ENCODE measurements at places on chromosomes 6 and 20. TPM values are rescaled to one million over a fixed set of nuclear protein-coding genes. Genes with fewer than 3 reads are reported as not detected.

DNA sequence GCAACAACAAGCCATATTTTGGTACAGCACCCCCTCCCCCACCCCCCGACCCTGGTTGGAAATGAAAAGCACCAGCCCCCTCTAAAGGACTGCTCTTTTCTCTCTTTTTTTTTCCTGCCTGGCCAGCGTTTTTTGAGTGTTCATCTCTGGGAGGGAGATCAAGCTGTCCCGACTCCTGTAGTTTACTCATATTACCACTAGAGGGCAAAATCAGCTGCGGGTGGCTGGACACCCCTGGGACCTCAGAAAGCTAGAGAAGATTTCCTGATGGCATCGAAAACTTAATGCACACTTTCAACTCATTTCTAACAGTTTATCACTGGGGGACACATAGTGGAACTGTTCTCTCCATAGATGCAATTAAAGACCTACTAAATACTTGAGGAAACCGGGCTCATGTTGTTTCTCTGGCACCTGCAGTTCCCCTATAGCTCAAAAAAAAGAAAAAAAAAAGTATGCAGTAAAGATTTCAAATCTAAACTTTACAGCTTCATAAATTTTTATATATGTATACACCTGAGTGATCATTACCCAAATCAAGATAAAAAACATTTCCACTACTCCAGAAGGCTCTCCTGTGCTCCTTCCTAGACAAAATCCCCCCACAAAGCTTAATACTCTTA lies 24.4 kb downstream of the CNBD2 start:
- DNase-seq = peak; percentile 72

- no peak for DNase-seq
These were observed 2.0 kb downstream of the NELFE start for GRCh38 chr6:31956796-31957195.

GRCh38 chr20:58480551-58481336 lies 34.5 kb downstream of the APCDD1L start:
- DNase-seq = no peak

- no peak for DNase-seq
These were observed 73.7 kb upstream of the EXOC2 start for GRCh38 chr6:766625-767024.

DNA sequence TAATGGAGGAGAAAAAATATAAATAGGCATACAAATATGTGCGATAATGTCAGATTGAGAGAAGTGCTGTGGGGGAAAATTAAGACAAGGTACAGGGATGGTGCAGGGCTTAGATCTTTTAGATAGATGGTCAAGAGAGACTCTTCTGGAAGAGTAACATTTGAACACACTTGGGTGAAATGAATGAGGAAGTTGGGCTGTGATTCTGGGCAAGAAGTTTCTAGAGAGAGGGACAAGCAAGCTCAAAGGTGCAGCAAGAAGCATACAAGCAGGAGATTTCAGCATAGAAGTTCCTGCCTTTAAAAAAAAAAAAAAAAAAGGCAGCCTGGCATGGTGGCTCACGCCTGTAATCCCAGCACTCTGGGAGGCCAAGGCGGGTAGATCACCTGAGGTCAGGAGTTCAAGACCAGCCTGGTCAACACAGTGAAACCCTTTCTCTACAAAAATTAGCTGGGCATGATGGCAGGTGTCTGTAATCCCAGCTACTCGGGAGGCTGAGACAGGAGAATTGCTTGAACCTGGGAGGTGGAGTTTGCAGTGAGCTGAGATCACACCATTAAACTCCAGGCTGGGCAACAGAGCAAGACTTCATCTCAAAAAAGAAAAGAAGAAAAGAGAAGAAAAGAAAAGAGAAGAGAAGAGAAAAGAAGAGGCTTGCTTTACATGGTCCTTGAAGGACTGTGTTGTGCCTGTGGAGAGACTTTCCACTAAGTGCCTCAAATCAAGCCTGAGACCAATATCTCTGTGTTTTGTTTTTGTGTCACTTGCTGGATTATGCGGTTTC lies 9.7 kb upstream of the CD83 start:
- DNase-seq = no peak

Gene STK35
- 16.9 TPM for total RNA-seq

GRCh38 chr6:147057188-147057587 lies 147.0 kb upstream of the STXBP5 start:
- DNase-seq = no peak

Gene BHLHE23
- total RNA-seq = not detected

GRCh38 chr6:116015561-116015960 lies 45.1 kb downstream of the FRK start:
- no peak for DNase-seq

- DNase-seq = no peak
These were observed 30.6 kb downstream of the HIVEP2 start for GRCh38 chr6:142914369-142914768.

Gene PGC
- not detected for total RNA-seq

Gene RIPOR2
- total RNA-seq = 0.53 TPM

- no peak for DNase-seq
These were observed 107.0 kb downstream of the JARID2 start for GRCh38 chr6:15352845-15353244.

DNA sequence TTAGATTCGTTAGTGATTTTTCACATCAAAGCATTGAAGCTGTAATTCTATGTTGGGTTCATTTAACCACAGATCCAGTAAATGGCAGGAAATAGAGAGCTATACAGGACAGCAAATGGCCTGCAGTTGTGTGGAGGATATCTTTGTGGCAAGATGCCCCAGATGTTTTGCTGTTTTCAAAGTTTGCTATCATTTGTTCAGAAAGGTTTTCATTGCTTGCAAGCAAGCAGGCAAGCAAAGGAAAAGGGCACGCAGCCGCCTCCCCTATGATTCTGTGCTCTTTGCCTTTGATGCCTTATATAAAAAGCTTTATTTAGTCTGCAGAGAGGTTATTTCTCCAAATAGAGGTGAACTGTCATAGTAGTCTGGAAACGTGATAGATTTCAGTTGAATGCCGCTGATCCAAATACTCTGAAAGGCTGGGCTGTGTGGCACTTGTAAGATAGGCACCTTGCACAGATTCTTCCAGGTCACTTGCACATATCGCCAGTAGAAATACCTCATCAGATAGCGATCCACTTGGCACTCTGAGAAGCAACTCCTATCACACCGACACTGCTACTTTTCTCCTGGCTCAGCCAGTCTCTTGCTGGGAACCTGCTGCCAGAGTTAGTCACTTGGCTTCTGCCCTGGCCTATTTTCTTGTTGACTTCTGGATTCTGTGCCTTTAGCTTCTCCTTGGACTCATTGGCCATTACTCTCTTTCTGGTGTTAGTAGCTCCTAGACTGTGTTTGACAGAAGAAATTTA lies 66.4 kb downstream of the UTRN start:
- no peak for DNase-seq

DNA sequence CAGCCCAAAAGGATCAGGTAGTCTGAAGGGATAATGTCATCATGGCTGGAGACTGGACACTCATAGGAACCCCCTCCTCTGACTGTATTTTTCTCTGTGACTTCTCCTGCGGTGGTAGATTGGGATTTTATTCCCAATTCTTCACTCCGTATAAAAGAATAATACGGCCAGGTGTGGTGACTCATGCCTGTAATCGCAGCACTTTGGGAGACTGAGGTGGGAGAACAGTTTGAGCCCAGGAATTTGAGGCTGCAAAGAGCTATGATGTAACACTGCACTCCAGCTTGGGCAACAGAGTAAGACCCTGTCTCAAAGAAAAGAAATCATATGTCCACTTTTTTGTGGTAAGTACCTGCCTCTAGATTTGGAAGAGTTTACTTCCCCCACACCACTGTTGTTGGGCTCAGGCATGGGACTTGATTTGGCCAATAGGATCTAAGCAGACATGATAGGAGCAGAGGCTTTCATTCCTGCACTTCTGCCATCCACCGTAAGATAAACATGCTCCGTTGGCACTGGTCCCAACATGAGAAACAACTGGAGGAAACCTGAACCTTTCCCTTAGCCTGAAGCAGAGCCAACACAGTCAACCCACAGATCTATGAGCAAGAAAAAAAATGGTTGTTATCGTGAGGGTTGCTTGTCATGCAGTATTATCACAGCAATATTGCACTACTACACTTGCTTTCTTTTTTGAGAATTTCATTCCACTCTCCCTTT lies 82.0 kb downstream of the JPH2 start:
- peak; percentile 17 for DNase-seq

- no peak for DNase-seq
These were observed 3.2 kb downstream of the ARFGAP1 start for GRCh38 chr20:63275825-63276224.

GRCh38 chr6:43120101-43120763 lies 44.1 kb downstream of the PTK7 start:
- DNase-seq = no peak

GRCh38 chr6:40722553-40723258 lies 135.5 kb upstream of the LRFN2 start:
- DNase-seq = no peak

Gene DSP
- 39.5 TPM for total RNA-seq

Gene LY86
- total RNA-seq = not detected

Gene CRISP2
- total RNA-seq = not detected

GRCh38 chr6:148857798-148858390 lies 111.1 kb downstream of the UST start:
- peak; percentile 48 for DNase-seq

DNA sequence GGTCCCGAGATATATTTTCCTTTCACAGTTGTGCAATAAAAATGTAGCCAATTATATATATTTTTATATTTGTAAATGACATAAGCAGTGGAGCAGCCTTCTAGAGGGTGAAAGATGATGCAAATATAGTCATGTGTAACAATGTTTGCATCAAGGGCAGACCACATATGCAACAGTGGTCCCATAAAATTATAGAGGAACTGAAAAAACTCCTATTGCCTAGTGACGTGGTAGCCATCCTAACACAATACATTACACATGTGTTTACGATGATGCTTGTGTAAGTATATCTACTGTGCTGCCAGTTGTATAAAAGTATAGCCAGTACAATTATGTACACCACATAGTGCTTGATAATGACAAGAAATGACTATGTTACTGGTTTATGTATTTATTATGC lies 162.8 kb downstream of the ZFAND3 start:
- DNase-seq = no peak

Gene MCCD1
- total RNA-seq = not detected

Gene ECT2L
- not detected for total RNA-seq

Gene HLA-F
- total RNA-seq = 8.2 TPM
